ENCODE measurements at places on chromosomes 5 and 9.

DNA sequence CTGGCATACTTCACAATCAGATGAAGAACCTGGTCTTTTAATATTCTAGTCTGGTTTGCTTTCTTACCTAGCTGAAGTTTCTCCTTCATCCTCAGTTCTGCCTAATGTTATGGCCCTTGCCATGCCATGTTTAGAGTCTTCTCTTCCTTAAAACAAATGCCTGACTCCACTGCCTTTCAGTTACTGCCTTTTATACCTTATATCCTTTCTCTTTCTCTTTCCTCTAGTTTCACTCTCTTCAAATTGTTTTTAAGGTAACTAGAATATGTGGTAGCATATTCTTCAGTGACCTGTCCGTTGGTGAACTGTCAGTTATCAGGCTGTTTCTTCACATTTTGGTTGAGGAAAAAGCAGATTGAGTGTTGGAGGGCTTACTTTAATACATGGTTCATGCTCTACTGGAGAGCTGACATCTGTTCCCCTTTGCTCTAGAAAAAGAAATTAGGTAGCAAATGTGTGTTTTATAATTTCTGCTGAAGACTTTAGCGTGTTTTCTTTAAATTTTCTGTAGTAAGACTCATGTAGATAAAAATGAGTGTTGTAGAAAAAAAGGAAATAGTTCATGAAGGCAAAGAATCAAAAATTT, 103.8 kb downstream of the DMXL1 start:
- DNase-seq = no peak
- no peaks in the 10 kb centered on the region for H3K4me1 ChIP-seq
- H3K27ac ChIP-seq = no peak overlapping the region
- peaks cover 23% of the 10 kb centered on the region for H3K36me3 ChIP-seq

DNA sequence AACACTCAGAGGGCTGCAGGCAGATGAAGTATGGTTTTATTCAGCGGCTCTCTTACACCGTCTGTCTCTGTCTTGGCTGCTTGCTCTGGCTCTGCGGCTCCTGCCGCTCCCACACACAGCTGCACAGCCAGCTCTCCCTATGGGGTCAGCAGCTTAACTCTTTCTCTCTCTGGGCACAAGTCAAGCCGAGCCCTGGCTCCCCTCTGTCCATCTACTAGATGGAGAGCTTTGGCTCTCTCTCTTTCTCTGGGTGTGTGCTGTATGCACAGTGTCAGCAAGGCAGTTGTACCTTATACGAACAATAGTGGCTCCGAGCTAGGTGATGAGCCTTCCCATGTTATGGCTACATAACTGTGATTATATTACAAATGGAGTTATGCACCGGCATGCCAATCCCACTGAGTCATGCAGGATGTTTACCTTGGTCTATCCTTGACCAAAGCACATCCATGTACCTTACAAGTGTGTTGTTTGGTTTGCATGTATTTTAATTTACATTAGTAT, 19.3 kb upstream of the PPP2CA start:
- no peaks in the 10 kb centered on the region for H3K27me3 ChIP-seq
- no peak overlapping the region for H3K4me3 ChIP-seq
- no peaks in the 10 kb centered on the region for H3K36me3 ChIP-seq
- H3K27ac ChIP-seq = no peak overlapping the region
- no peak for DNase-seq

GRCh38 chr5:95619096-95619495, 791 bp upstream of the GPR150 start:
- H3K27me3 ChIP-seq = no peaks in the 10 kb centered on the region
- no peak overlapping the region for H3K4me3 ChIP-seq
- H3K4me1 ChIP-seq = peaks cover 32% of the 10 kb centered on the region
- no peak for DNase-seq

DNA sequence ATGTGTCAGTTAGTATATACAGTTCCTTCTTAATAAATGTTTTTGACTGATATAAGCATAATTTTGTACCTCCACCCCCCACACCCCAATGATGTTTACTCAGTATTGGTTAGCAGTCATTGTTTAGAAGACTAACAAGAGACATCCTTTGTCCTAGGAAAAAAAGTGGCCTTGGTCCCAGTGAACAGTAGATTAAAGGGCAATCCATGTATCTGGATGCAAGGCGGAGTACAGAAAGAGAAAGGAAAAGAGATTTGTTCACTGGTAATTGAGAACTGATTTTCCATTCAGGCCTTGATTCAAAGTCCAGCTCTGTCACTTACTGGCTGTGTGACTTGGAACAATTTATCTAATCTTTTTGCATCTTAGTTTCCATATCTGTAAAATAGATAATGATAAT, 4.6 kb downstream of the RALGPS1 start:
- no peaks in the 10 kb centered on the region for H3K36me3 ChIP-seq
- H3K4me3 ChIP-seq = no peak overlapping the region
- H3K4me1 ChIP-seq = no peaks in the 10 kb centered on the region
- no peak for DNase-seq
- peaks cover 35% of the 10 kb centered on the region for H3K27me3 ChIP-seq

DNA sequence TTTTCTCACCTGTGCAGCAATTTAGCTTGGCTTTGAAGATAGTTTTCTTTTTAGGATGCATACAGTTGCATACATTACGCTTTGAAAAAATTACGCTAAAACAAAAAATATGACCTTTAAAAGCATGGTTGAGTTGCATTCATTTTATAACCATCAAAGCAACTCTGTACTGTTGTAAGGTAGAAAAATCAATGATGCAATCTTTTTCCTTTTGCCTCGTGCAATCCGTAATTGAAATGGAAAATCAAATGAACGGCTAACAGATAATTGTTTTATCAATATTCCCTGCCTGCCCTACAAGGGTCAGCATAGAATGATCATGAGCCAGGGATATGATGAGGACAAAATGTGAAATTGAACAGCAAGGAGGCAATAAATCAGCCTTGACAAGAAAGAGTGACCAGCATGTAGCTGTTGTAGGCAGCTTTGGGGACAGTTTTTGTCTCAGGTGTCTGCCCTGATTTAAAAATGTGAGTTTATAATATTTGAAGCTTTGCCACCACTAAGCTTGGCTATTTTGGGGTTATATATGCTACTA, 98.2 kb downstream of the PBX3 start:
- no peak for DNase-seq
- H3K4me3 ChIP-seq = no peak overlapping the region
- H3K27ac ChIP-seq = no peak overlapping the region
- H3K4me1 ChIP-seq = no peaks in the 10 kb centered on the region
- no peaks in the 10 kb centered on the region for H3K27me3 ChIP-seq

- no peaks in the 10 kb centered on the region for H3K4me1 ChIP-seq
- DNase-seq = no peak
- no peak overlapping the region for H3K27ac ChIP-seq
- H3K4me3 ChIP-seq = no peak overlapping the region
Observed at GRCh38 chr5:136957428-136957827, 541.7 kb downstream of the SPOCK1 start.

GRCh38 chr5:142065273-142065672, 43.3 kb upstream of the NDFIP1 start:
- H3K4me3 ChIP-seq = no peak overlapping the region
- no peaks in the 10 kb centered on the region for H3K4me1 ChIP-seq
- DNase-seq = no peak
- H3K36me3 ChIP-seq = no peaks in the 10 kb centered on the region
- no peaks in the 10 kb centered on the region for H3K27me3 ChIP-seq

DNA sequence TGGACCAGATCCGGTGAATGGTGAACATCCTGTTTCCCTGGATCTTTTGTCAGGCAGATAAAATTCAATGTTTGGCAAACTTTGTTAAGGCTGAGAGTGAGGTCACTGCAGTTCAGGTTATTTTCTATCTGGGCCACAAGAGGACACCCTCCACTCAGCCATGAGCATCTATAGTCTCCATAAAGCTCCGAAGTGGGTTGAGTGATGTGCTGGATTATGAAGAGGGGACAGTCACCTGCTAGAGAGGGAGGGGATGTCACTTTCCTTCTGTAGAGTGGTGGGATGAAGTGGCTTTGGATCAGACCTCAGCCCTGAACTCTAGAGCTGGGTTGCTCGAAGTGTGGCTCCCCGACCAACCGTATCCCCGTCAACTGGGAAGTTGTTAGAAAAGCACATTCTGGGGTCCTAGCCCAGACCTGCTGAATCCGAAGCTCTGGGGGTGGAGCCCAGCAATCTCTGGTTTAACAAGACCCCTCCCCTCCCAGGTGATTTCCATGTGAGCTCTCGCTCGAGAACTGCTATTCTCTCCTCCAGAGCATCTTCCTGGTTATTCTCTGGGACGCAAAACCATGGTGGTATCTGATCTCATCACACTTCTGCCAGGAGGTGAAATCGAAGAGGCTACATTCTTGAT, 31.8 kb upstream of the FGF1 start:
- H3K36me3 ChIP-seq = no peaks in the 10 kb centered on the region
- H3K27ac ChIP-seq = no peak overlapping the region
- peak; percentile 44 for DNase-seq
- no peak overlapping the region for H3K4me3 ChIP-seq

DNA sequence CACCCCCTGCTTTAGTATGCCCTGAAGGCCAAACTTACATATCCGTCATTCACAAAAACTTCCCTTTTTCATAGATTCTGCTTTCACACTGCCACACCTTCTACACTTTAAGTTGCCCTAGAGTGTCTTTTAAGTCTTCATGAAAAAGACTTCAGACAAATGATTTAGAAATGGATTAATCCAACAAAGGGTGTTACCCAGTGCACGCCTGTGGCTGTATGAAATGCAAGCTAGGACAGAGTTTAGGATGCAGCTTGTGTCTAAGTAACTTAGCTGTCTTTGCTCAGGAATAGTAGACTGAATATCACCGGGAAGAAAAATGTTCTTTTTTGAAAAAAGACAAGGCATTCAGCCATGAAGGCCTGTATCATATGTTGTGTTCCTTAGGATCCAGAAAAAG, 210.0 kb downstream of the MPDZ start:
- no peaks in the 10 kb centered on the region for H3K36me3 ChIP-seq
- H3K4me3 ChIP-seq = no peak overlapping the region
- H3K27ac ChIP-seq = no peak overlapping the region
- H3K27me3 ChIP-seq = no peaks in the 10 kb centered on the region

DNA sequence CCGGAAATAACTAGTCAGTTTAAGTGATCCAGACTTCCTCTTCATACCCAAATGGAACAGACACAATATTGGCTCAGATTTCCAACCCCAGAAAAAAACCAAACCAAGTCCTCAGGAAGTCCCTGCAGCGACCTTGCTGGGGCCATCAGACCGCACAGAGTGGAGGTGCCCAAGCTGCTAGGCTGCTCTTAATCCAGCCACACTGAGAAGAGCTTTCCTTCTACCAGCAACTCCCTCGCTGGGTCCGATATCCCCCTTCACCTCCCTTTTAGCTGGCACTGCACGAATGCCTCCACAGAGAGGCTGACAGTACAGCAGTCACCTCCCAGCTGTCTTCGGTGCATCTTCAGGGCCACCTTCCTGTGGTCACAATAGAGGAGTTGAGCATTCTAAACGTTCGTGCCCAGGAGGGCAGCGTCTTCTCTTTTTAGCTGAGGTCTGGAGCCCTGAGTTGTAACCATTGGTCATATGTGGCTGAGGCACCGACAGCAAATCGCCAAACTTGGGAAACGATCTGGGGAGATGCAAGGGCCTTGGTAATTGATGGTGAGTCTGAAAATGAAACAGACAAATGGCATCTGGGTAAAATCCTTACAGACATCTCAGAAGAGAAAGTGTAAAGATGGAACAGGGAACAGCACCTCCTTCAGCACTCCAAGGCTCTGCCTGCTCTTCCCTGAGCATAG, 5.7 kb downstream of the NAIF1 start:
- DNase-seq = no peak
- peaks cover 17% of the 10 kb centered on the region for H3K4me1 ChIP-seq
- peaks cover 24% of the 10 kb centered on the region for H3K36me3 ChIP-seq
- H3K4me3 ChIP-seq = no peak overlapping the region
- no peaks in the 10 kb centered on the region for H3K27me3 ChIP-seq
- H3K27ac ChIP-seq = no peak overlapping the region

DNA sequence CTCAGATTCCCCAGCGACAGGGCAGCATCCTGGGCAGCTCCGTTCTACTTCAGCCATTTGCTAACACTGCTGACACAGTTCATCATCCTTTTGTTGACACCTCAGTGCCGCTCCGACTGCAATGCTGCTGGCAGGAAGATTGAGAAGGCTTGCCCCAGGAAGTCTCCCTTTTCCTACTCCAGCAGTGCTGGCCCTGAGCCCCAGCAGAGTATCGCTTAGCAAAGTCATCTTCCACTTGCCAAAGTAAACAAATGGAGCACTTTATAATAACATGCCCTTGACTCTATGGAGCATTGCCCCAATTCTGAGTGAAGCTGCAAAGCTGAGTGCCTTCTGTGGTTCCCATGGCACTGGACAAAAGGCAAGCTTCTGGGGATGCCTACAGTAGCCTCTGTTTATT, 32.2 kb downstream of the PRLR start:
- no peak overlapping the region for H3K27ac ChIP-seq
- no peak overlapping the region for H3K4me3 ChIP-seq
- no peak for DNase-seq
- peaks cover 28% of the 10 kb centered on the region for H3K27me3 ChIP-seq
